ENCODE measurements at places on chromosomes 7 and 10.

- no peak for DNase-seq
Measured at GRCh38 chr10:25076506-25077177, 60.2 kb downstream of the THNSL1 start.

DNA sequence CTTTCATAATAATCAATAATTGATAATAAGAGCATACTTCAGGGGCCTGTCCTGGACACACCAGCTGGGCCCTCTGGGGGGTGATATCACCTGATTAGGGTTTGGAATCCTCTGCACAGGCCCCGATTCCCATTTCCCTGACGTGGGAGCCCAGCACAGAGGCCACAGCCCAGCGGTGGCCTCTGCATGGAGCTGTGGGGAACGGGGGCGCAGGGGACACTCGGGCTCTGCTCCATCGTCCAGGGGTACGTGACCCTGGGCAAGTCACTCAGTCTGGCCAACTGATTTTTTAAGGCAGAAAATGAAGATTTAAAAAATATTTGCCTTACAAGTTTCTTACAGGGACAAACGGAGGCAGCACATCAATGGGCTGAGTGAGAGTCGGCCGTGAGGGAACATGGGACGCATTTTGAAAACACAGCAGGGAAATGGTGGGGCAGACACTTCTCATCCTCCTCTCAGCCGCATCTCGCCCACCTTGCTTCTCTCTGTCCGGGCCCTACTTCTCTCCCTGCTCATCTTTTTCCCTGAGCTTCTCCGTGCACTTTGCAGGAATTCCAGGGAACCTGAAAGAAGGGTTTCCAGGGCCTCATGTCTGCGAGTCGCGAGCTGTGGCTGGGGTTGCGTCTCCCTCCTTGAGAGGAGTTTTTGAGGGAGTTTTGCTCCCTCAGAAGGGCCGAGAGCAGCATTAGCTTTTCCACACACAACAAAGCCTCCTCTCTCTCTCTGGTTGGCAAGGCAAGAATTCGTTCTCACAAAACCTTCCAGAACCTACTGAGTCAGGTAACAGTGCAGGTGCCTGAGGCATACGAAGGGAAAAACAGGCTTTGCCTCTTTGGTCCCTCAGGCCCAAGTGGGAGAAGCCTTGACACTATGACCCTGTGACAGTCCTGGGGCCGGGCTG, 312.0 kb downstream of the WDR37 start:
- DNase-seq = no peak

- DNase-seq = no peak
Measured at GRCh38 chr7:52786174-52786573, 249.3 kb upstream of the POM121L12 start.

GRCh38 chr7:36601601-36602000, 122.7 kb downstream of the AOAH start:
- no peak for DNase-seq

DNA sequence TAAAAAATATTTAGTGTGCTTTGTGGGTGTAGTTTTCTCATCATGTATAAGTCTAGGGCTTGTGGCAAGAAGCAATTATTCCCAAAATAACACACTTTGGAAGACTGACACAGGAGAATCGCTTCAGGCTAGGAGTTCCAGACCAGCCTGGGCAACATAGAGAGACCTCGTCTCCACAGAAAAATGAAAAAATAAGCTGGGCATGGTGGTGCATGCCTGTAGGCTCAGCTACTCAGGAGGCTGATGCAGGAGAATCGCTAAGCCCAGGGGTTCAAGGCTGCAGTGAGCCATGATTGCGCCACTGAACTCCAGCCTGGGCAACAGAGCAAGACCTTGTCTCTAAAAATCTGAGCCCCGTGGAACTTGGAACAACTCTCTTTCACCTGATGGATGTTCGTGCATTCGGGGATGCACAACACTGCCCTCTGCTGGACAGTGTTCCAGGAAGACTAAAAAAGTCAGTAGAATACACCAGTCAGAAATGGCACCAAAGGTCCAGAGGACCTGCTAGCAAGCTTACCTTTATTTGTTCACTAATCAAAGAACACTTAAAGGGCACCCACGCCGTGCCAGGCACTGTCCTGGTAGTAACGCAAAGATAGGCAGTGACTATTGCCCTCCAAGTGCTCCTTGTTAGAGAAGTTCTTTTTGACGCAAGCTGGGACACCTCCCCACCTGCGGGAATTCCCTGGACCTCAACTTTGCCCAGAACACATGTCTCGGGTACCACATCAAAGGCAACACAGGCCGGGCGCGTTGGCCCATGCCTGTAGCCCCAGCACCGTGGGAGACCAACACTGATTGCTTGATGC, 81.9 kb upstream of the CALN1 start:
- DNase-seq = peak; percentile 67

DNA sequence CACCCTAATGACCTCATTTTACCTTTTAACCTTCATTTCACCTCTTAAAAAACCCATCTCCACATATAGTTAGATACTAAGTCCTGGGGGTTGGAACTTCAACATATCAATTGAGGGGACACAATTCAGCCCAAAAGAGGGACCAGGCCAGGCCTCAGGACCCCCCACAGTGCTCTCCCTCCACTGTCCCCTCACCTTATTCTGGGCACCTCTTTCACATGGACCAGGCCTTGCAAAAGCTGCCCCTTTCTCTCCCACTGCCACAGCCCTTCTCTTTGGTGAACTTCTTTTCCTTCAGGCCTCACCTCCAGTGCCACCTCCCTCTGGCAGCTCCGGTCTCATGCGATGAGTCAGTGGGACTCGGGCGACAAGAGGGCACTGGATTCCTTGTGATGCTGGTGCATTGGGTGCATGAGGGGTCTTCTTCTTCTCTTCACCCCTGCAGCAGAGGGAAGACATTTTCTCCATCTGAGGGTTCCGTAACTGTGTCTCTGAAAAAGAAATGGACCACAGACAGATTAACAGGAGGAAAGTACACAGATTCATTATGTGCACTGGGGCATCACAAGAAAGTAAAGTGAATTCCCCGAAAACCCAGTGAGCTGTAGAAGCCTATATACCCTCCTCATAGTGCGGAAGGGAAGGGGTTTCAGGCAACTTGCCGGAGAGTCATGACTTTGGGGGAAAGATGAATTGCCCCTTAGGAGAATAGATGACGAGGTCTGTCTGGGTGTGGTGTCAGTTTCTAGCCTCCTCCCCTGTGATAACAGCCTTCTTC, 288.7 kb upstream of the IGFBP3 start:
- DNase-seq = no peak

DNA sequence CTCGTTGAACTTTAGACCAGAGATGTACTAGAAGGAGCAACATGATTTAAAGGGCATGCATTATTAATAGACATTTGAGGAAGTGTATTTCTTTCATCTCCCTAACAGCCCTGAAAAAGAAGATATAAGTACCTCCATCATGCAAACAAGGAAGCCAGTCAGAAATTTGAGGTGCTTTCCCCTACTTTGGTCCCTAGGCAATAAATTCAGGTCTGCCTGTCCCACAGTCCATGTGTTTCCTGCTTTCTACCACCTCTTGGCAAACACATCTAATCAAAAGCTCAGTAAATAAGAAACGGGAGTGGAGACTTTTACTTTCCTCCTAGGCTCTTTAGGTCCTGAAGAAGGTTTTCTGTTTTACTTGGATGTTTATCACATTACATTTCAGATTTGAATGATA, 5.2 kb upstream of the SEMA3C start:
- no peak for DNase-seq
